ENCODE measurements at places on chromosomes 5 and 9.

GRCh38 chr5:149345892-149346222 lies 558 bp downstream of the GRPEL2 start:
- no peak for DNase-seq

GRCh38 chr9:124680049-124680448 lies 91.1 kb downstream of the NR6A1 start:
- no peak for DNase-seq

- DNase-seq = no peak
These were observed 12.9 kb downstream of the PLPP1 start for GRCh38 chr5:55521881-55522280.

DNA sequence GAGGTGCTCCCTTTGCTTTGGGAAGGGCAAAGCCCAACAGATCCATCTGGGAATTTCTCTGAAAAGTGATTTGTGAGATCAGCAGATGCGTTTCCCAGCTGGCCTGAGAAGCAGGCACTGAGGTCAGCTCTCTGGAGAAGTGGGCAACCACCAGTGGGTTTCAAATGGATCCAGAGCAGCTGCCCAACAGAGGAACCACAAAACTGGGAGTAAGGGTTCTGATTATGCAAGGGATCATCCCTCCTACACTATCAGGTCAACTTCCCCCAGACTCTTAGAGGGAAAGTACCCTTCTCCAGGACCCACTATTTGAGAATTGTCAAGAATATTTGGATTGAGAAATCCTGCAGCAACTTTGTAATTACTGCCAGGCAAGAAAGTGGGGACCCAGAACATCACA lies 21.7 kb downstream of the CCL28 start:
- no peak for DNase-seq

DNA sequence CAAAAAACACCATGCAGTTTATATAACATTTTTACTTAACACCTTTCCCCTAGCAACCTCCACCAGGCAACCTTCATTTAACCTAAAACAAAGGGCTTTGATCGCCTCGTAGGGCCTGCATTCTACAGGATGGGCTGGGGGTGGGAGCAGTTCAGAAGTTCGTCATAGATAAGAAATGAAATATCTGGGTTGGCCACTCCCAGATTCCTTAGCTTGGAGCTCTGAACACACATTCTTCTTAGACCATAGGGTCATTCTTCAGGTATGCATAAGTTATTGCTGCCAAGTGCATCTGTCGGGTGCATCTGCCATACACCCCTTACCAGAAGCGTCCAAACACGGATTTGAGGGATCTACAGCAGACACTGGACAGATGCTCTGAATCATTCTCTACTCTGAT lies 4.3 kb upstream of the SLC22A5 start:
- DNase-seq = no peak
